ENCODE measurements at places on chromosomes 3 and 15.

- no peak for DNase-seq
Measured at GRCh38 chr3:138835397-138835757, 649 bp upstream of the PIK3CB start.

- DNase-seq, result peak; percentile 71
Measured at GRCh38 chr15:22979238-22980188, 655 bp downstream of the CYFIP1 start.

GRCh38 chr3:17982211-17982880, 239.9 kb upstream of the TBC1D5 start:
- DNase-seq, result no peak

DNA sequence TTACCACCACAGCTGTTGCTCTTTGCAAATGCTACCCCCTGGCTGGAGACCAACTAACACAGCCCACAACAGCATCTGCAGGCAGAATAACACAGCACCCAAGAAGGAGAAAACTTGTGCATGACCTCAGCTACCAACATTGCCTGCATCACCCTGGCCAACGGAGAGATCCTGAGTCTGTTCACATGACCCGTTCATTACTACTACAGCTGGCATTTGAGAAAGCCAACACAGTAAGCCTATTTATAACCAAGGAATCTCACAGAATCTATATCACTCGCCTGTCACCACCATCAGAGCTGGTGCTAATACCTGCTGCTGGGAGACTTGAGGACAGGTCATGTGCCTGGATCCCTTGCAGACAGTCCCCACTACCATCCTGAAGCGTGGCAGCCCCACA, 215.2 kb downstream of the POLQ start:
- DNase-seq, result no peak

DNA sequence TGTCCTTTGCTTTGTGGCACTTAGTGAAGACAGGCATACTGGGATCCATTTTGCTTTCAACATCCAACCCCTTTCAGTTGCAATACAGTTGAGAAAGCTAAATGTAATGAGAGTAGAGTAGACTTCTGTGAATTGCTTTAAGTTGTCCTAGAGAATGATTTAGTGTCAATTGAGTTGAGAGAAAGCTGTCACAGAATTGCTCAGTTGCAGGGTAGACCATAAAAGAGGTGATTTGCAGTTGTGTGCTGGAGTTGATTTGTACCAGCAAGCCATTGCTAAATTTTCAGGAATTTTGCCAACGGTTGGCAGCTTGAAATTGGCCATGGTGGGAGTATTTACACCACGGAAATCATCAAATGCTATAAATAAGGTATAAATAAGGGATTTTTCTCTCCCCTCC, 2.2 kb downstream of the ABHD5 start:
- no peak for DNase-seq

GRCh38 chr15:97929456-97930229, 30.9 kb upstream of the ARRDC4 start:
- no peak for DNase-seq

GRCh38 chr3:36501616-36502015, 121.3 kb downstream of the STAC start:
- DNase-seq, result no peak

- no peak for DNase-seq
Measured at GRCh38 chr3:13768453-13768852, 111.4 kb downstream of the WNT7A start.

DNA sequence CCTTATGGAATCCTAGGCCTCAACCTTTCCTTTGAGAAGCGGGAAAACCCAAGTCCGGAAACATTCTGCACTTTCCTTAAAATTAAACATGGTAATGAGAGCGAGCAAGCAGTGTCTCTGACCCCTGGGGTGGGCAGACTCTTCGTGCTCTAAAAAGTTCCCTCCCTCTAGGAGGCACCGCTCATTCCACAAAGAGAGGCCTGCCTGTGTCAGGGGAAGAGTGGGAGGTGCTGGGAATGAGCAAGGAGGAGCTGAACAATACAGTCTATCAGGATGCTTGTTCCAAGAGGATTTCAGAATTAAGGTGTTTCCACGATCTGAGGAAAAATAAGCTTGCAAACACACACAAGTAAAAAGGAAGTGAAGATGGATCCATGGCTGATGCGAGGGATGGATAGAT, 6.0 kb upstream of the RLBP1 start:
- DNase-seq, result no peak

- DNase-seq, result no peak
Measured at GRCh38 chr3:166446291-166446690, 609.1 kb upstream of the BCHE start.

GRCh38 chr3:105523501-105523900, 156.8 kb downstream of the ALCAM start:
- no peak for DNase-seq

DNA sequence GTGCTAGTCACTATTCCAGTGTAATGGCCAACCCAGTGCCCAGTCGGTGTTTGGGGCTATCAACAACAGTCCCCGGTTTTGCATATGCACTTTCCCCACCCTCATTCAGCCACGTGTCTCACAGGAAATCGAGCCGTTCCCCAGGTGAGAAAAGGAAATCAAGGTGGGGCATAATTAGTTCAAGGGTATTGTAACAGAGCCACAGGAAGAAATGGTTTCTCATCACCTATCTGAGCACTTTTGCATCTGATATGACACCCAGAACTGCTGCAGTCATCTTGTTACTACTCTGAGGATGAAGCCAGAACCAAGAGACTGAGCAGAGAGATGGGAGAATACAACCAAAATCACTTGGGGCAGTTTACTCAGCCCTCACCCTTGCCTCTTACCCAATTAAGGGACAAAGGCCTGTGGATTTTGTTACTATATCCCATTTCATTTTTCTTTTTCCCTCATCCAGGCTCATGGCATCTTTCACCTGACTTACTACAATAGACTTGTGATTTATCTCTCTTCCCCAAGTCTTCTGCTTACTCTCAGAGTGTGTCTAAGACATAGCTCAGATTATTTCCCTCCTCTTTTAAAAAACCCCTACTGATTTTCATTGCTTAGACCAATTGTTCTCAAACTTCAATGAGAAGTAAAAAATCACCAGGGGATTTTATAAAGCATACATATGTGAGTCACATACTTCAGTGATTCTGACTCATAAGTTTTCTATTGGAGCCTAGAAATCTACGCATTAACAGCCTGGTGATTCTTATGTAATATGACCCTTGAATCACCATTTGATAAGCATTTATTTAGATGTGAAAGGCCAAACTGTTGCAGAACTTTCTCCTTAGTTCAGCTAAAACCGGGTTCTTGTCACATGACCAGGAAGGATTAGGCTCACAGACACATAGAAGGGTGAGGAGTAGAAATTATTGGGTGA, 40.5 kb downstream of the TRAT1 start:
- DNase-seq, result peak; percentile 63

- DNase-seq, result peak; percentile 82
Measured at GRCh38 chr3:15055019-15055557, 10.0 kb downstream of the MRPS25 start.

GRCh38 chr3:38746641-38747040, 69.4 kb downstream of the SCN10A start:
- no peak for DNase-seq

DNA sequence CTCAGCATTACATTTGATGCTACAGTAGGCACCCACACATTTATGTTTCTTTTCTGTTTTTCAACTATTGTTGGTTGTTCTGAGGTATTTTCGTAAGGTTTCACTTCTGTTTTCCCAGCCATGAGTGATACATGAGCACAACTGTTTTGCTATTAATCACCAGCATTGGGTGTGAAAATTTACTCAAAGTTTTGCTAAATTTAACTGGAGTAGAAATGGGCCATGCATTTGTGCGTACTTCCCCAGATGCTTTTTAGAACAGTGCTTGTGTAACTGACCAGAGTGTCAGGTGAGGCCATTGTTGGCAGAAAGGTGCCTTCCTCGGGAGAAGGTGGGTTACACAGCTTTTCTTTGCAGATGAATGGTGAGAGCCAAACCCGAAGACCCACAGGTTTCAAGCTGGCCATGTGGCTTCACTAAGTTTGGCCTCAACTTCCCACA, 70.4 kb downstream of the ST6GAL1 start:
- DNase-seq, result peak; percentile 73

- no peak for DNase-seq
Measured at GRCh38 chr3:85875589-85875988, 916.8 kb downstream of the CADM2 start.

DNA sequence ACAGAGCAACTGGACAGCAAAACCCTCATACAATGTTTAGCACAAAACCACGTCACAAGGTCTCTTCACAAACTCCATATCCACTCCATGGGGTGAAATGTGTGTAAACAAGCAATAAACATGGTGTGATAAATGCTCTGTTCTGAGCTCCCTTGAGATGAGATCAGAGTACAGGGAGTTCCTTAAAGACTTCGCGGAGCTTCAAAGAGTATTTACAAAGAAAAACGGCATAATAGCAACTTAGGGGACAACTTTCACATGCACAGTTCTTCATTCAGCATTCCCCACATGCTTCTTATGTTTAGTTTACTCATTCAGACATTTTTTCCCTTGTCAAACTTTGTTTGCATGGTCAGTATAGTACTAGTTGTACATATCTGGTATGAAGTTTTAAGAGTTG, 52.5 kb upstream of the SUCLG2 start:
- DNase-seq, result no peak

DNA sequence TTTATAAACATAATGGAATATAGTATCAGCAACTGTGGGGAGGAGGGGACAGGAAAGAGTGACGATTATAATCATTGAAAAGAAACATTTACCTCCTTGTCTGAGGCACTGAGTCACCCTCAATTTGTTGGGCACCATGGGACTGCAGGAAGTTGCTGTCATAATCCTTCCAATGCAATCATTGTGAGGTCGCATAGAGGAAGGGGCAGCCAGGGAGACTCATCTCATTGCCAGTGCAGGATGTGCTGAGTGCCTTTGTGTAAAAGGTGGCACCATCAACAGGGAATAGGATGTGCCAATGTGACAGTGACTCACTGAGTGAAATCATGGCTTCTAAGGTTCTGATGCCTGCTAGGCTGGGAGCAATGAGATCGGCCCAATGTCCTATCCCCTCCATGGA, 300.4 kb upstream of the ADAMTS9 start:
- DNase-seq, result no peak

GRCh38 chr3:39752751-39753150, 56.7 kb upstream of the MYRIP start:
- no peak for DNase-seq

DNA sequence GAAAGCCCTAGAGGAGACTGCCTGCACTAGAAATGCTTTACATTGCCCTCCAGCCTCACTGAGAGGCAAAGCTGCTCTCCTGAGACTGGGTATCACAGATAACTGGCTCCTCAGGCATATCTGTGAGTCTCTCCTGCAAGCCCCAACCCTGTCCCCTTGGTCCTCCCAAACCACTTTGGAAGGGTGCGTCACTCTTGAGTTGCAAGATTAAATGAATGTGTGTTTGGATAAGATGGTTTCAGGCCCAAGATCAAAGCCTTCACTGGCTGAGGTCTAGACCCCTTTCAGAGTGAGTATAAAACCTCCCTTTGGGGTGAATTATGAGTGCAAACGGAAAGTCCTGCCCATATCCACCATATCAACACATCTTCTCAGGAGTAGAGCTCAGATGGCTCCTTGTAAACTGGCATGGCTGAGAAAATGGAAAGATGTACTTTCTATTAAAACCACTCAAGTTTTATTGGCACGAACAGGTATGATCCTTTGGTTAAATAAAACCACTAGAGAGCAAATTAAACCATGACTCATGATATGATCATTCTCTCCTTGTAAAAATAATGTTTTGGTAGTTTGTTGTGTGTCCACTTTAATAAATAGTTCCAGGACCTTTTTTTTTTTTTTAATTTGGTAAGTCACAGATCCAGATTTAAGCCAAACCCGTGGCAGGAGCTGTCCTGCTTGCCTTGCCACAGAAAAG, 164.0 kb downstream of the CHST2 start:
- no peak for DNase-seq

DNA sequence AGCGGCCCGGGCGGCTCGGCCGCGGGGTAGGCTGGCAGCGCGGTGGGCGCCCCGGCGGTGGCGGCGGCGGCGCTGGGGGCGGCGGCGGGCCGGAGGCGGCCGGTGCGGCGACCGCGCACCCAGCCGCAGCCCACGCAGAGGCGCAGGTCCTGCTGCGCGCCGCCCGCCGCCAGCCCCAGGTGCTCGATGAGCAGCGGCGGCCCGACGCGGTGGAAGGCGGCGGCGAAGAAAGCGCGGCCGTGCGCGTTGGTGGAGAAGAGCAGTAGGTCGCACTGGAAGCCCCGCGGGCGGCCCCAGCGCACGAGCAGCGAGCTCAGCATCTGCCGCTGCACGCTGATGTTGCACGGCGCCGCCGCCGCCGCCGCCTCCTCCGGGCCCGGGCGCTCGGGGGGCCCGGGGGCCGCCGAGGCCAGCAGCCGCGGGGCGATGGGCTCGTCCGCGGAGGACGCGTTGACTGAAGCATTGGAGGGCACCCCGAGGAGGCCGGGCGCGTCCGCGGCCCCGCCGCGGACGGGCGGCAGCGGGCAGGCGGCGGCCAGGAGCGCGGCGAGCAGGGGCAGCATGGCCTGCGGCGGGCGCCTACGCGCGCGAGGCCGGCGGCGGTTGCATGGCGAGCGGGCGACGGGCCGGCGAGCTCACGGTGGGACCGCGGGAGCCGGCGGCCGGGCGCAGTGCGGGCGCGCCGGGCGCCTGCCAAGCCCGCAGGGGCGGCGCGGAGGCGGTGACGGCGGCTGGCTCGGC, 452 bp downstream of the TMEM158 start:
- DNase-seq, result peak; percentile 69

DNA sequence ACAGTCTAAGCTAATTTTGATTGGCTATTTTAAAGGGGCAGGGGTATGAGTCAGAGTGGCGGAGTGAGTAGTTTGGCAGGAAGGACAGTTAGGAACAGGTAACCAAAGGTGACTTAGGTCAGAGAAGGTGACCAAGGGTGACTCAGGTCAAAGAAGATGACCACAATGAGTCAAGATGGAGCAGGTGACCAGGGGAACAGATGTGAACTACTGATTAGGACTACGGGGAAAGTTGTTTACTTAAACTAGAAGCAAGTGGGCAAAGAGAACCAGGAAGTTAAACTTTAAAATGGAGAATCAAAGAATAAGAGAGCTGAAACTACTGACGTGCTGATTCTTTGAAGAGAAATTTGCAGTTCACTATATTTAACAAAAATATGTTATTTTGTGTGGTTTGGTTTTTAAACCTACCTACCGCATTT, 14.1 kb upstream of the CA12 start:
- no peak for DNase-seq

DNA sequence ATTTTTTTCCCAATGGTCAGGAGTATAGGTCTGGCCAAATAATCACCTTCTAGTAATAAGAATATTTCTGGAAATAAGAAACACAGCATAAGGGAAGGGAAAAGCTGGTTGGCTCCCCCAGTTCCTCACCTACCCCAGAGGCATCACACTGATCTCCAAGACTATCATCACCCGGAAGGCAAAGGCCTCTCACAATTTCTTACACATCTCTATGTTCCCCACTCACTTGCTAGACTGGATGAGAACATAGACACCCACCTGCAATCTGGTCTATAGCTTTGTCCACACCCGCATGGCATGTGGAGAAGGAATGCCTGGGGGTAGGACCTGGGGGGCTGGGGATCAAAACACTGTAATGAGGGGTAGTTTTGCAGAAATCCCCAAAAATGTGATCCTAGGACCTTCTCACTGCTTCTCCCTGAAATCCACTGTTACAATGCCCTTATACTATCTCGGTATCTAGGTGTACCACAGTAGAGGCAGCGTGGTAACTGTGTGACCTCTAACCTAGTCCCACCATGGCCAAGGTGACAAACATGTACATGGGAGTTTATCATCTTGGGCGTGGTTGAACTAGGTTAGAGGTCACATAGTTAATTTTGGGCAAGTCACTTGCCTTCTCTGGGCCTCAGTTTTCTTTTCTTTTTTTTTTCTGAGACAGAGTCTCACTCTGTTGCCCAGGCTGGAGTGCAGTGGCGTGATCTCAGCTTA, 29.5 kb upstream of the NRROS start:
- DNase-seq, result peak; percentile 60

GRCh38 chr3:30596152-30596551, 10.2 kb upstream of the TGFBR2 start:
- no peak for DNase-seq

Measured in activated CD8-positive, alpha-beta memory T cell treated with anti-CD3 and anti-CD28 coated beads for 24 hours (primary cell).